ENCODE measurements at places on chromosomes 1 and 21.

DNA sequence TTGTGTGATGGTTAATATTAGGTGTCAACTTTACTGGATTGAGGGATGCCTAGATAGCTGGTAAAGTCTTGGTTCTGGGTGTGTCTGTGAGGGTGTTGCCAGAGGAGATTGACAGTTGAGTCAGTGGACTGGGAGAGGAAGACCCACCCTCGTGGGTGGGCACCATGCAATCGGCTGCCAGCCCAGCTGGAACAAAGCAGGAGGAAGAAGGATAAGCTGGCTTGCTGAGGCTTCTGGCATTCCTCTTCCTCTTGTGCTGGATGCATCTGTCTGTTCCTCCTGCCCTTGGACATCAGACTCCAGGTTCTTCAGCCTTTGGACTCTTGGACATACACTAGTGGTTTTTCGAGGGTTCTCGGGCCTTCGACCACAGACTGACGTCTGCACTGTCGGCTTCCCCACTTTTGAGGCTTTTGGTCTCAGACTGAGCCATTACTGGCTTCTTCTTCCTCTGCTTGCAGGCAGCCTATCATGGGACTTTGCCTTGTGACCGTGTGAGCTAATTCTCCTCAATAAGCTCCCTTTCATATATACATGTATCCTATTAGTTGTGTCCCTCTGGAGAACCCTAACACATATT, 184.3 kb upstream of the LMO4 start:
- DNase-seq, result no peak

GRCh38 chr1:87392248-87393192, 63.8 kb downstream of the LMO4 start:
- DNase-seq, result no peak

DNA sequence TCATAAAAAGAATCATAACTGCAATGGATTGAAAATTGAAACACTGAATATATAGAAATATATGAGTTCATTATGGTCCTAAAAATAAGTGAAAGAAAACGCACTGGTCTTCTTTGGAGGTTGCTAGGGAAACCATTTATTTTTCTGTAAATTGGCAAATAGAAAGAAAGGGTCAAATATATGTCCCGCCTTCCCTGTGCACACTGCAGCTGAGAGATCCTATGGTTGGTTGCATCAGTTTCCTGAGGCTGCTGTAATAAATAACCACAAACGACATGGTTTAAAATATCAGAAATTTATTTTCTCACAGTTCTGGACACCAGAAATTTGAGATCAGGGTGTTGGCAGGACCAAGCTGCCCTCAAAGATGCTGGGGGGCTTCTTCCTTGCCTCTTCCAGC, 35.0 kb downstream of the CA6 start:
- no peak for DNase-seq

GRCh38 chr1:66197120-66197519, 336.8 kb upstream of the SGIP1 start:
- DNase-seq, result no peak

GRCh38 chr1:28309702-28310101, 19.1 kb upstream of the MED18 start:
- DNase-seq, result no peak

DNA sequence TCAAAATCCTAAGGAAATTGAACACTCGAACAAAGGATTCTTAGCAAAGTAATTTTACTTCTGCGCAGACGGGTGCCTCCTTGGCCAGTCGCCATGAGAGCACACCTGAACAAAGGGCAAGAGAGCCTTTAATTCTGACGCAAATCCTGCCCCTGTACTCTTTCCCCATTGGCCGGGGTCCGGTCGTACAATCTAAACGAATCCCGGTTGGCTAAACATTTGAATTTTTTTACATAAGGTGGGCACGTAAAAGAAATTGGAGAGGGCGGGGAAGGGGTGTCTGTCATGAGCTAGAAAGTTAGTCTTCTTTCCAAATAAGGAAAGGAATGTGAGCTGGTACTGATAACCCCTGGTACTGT, 8.2 kb upstream of the IL22RA1 start:
- DNase-seq, result no peak

- no peak for DNase-seq
Observed at GRCh38 chr21:45985471-45986315, 4.1 kb downstream of the COL6A1 start.

DNA sequence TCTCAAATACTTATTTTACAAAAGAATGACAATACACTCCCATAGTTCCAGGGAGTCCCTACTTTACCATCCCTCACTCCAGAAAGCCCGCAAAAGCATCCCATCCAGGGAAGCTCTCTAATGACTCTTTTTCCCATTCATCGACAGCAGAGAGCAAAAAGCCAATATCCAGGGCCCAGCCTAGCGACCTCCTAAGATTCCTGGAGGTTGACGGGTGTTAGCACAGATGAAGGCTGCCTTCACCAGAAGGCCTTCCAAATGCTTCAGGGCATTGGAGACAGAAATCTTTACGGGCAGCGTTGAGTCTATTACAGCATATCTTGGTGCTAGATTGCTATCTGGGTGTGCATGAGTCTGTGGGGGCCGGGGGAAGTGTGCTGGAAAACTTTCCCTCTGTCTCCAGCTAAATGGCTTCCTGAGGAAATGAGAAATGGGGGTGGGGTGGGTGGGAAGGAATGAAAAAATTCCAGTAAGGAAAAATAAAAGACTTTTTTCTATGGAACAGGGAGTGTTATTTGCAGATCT, 136.6 kb downstream of the PROX1 start:
- DNase-seq, result no peak

DNA sequence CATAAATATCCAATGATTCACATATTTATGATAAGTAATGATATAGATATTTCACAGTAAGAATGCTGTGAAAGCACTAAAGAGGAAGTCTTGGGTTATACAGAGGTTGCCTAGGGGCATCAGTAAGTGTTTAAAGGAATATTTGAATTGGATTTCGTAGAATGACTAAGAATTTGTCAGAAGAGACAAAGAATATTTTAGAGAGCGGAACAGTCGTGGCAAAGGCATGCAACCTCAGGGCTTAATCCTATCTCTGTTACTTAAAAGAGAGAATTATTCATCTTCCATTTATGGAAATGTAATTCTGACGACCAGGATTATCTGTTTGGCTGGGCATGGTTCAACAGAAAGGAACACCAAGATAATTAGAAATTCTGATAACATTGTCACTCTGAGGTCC, 171.9 kb upstream of the NR5A2 start:
- DNase-seq, result no peak

GRCh38 chr1:184513421-184513820, 126.6 kb downstream of the C1orf21 start:
- DNase-seq, result no peak

- DNase-seq, result no peak
Observed at GRCh38 chr1:64887689-64888217, 78.6 kb downstream of the JAK1 start.

DNA sequence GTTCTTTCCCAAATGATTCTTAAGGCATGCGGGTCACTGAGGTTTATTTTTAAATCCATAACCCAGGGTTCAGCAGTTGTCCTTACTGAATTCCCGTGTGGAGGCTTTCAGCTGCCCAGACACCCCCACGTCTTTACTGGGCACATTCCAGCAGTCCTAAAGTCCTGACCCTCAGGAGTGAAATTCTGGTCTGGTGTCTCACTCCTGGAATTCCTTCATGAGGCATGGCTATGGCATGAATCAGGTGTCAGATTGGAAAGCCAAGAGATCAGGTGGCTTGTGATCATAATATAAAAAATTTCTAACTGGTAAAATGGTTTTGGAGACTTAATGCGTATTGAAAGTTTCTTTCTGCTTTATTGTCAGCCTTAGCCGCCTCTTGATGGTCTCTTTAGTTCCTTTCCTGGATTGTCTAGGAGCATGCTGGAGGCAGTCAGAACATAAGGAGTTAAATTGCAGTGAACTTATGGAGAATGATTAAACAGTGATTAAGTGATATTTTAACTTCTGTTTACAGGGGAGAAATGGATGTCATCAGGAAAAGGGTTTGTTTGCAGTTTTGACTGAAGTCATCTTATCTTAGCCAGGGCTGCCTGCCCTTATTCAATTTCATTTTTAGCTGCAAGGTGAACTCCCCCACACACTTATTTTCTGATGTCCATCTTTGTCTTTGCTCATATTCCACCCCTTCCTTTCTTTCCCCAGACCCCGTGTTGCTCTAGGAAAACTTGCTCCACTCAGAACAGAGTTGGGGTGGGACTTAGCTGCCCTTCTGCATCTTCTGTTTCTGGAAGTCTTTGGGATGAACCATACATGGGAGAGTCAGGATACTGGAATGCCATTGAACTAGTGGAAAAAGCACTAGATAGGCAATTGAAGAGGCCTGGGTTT, 25.7 kb upstream of the MACF1 start:
- DNase-seq, result no peak

- peak; percentile 95 for DNase-seq
Observed at GRCh38 chr1:22052115-22053016, at the start of gene CDC42. CDC42 (plus strand) TSS chr1:22052709; CDS start chr1:22078479, 25,770 bp downstream.

DNA sequence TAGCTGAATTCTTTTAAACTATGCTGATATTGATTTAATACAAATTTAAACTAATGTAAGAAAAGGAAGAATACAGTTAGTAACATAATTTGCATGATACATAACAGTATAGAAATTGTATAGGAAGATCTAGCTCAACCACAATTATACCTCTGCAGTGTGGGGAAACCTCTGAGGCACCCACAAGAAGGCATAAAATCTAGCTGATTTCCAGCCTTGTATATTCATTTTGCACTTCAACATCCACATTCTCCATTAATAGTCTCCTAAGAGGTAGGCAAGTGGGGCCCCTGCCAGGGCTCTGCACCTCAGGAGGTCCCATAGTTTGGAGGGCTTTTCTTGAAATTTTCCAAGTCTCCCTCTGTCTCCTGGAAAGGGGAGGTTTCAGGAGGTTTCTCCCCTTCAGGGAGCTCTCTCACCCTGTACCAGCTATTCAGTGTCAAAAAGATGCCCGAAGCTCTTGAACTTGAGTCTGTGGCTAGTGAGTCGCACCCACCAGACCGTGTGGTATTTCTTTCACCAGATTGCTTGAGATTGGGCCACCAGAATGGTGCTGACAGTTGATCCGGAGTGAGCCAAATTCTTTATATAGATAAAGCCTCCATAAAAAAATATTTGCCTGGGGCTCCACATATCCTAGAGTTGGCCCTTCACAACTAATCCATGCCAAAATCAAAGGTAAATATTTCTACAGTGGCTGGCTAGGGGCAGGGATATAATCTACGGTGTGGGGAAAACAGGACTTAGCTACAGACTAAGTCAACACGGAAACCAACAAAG, 108.2 kb downstream of the TIAM1 start:
- DNase-seq, result no peak

- no peak for DNase-seq
Observed at GRCh38 chr1:109969146-109969829, 15.3 kb upstream of the AHCYL1 start.

- peak; percentile 63 for DNase-seq
Observed at GRCh38 chr1:168708698-168709404, 20.2 kb downstream of the DPT start.

DNA sequence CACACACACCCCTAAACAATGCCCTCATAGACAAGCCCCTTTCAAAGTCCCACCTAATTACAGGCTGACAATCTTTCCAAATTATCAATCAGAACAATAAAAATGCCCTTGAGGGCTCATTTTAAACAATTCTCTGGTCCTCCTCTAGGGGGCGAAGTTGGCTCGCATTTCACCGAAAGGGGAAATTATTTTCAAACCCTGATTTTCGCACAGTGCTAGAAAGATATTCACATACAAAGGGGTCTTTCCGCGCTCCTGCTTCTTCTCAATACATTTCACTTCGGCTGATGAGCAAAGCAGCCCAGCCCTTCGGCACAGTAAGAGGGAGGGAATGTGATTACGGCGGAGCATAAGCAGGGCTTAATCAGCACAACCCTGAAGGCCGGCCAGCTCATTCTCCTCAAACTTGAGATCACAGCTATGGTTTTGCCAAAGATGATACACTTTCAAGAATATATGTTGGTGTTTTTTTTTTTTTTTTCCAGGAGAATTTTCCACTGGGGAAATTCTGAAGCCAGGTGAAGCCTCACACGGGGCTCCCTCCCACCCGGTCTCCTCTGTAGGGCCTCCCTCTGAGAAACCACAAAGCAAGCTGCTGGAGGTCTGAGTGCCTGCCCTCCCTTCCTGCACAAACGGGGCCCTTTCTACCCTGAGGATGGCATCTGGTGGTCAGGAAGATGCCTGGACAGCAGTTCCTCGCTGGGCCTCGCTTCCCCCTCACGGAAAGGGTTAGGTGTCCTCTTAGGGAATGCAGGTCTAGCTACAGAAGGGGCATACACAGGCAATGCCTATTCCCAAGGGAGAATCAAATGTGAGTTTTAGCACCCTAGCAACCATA, 66.9 kb downstream of the GNG12 start:
- peak; percentile 71 for DNase-seq

DNA sequence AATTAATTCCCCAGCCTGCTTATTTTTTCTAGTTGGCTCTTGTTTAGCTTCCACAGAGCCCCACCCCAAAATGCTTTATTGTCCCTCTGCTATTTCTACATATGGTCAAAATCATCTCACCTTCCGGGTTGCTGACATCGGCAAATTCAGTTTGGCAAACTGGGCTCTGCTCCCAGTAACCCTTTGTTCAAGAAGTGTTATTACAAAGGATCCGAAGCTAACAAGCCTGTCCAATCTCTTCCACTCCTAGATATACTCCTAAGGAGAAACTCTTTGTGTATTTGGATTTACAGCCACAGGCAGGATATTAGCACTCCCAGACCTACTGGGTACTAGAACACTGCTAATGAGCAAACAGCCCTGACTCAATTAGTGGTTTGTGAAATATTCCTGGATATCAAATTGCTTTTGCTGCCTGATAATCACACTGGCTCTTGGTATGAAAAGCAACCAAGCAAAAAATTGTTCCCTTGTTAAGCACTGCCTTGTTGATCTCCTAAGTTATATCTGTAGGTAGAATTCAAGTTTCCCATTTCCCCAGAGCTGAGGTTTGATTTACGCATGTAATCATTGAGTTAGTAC, 4.0 kb downstream of the JUN start:
- peak; percentile 69 for DNase-seq

- DNase-seq, result no peak
Observed at GRCh38 chr1:200530623-200531261, 89.8 kb downstream of the KIF14 start.

DNA sequence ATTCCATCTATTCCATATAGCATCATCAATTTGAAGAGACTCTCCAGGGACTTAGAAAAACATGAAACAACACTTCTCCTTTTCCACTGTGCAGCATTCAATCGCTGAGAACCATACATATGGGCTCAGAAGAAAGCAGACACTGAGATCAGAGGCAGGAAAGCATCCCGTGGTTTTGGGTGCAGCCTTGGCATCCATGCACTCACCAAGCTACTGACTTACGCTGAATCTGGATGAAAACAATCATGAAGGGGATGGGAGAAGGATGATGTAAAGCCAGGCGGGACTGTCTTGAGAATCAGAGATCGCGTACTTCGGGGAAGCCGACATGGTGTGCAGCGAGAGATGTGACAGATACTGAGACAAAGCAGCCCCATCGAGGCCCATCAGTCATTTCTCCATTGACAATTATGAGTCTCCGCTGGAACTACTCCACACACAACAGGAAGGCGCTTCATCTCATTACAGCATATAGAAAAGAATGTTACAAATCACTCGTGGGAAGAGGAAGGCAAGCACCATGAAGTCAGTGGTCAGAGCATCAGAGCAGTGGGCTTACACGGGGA, 2.3 kb upstream of the TIAM1 start:
- DNase-seq, result no peak
